Activated effector memory CD4-positive, alpha-beta T cell treated with anti-CD3 and anti-CD28 coated beads, Interleukin-2, amount 50 U/mL, for 16 hours (primary cell): ENCODE measurements at places on chromosomes 5 and 9.

DNA sequence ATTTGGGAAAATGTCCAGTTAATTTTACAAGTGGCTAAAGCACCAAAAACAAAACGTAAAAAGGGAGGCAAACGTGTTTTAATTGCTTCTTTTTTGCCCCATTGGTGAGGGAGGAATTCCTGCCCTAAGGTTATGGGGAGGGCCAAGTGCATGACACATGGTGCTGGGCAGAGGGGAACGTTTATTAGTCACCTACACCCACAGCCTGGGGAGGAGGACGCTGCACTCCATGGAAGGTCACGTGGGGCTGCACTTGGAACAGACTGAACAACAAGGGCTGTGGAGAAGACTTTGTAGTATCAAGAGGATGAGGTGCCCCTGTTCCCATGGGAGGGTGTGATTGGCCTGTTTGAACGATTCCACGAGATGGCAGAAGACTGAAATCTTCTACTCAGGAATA is 13.7 kb upstream of the ADAMTS16 start:
- DNase-seq, result no peak

DNA sequence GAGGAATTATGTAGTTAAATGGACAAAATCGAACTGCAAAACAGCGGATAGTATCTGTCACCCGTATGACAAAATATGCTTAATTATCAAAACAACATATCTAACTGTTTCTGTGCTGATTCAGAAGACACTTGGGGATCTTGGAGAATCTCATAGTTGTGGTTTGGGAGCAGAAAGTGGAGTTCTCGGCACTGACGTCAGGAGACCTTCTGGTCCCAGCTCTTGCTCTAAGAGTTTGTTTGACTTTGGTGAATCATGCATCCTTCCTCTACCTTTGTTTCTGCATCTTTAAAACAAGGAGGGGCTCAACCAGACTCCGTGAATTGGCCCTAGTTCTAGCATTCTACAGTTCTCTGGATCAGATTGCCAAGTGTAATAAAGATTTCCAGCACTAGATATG is 37.0 kb upstream of the TAF1L start:
- no peak for DNase-seq

DNA sequence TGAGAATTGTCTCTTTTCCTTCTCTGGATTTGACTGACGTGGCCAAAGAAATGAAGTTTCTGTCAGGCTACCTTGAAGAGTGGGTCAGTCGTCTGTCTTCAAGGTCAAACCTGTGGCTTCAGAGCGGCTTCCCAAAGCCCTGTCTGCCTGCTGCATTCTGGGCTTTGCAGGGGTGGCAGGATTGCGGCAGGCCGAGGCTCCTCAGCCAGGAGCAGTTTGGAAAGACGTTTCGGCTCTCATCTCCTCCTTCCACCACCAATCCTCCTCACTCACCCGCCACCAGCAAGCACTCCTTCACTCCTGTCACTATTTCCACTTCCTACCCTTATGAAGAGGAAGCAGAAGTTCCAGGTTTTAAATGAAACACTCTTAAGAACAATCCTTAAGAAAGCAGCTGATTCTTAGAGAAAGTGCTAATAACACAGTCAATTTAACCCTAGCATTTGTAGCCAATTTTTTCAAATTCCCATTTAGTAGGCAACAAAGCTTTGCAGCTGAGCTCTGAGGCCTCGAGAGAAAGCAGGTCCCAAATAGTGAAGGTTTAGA is 351.7 kb downstream of the ZNF608 start:
- no peak for DNase-seq

GRCh38 chr5:113179156-113179555 is 202.6 kb downstream of the DCP2 start:
- DNase-seq, result no peak

GRCh38 chr9:92747459-92748232 is 17.0 kb downstream of the BICD2 start:
- DNase-seq, result peak; percentile 53

DNA sequence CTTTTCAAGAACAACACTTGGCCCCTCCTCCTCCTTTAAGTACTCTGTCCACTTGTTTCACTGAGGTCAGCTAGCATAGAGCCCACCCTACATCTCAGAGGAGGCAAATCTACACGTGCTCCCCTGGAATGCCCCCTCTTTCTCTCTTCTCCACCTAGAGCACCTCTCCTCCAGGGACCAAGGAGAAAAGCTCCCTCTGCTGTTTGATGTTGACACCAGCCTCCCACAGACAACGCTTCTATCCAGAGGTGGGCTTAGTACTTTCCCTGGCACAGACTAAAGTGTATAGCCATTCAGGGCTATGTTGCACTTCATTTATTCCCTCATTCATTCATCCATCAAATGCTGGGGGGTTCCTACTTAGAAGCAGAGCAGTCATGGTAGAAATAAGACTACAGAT is 68.2 kb upstream of the TAF1L start:
- no peak for DNase-seq

- no peak for DNase-seq
Observed at GRCh38 chr5:38286002-38286401, 27.6 kb downstream of the EGFLAM start.

DNA sequence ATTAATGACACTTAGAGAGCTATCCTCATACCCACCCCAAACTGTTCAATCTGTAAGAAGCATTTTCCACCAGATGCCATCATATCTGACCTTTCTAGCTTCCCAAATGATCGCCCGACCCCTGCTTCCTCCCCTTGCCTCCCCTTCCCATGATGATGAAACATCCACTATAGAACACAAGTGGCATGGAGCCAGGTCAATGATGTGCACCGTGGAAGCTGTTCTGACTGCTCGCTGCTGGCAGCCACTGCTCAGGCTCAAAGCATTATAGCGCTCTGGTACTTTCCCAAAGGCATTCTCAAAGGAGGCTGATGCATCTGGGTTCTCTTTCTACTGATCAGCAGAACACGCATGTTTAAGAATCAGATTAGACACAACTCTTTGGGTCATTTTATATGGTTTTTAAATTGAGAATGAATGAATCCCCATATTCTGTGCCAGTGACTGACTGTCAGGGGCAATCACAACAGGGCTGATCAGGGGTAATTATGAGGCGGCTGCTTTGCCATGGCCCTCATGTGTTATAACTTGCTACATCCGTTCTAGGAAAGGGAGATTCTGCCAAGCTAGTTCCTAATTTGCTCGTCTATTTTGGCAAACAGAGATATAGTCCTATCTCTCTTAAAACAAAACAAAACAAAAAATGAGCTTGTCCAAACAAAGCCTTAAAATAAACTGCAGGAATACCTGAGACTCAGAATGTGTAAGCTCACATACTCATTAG is 343.7 kb downstream of the ENC1 start:
- DNase-seq, result no peak

- no peak for DNase-seq
Observed at GRCh38 chr5:179495906-179496455, 54.4 kb upstream of the RUFY1 start.

DNA sequence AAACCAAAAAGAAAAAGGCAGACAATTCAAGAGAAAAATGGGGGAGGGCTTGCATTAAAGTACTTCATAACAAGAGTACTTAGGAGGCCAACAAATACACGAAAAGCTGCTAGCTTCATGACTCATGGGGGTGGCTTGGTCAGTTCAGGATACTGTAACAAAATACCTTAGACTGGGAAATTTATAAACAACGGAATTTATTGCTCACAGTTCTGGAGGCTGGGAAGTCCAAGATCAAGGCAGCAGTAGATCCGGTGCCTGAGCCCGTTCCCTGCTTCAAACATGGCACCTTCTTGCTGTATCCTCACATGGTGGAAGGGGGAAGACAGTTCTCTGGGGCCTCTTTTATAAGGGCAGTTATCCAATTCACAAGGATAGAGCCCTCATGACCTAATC is 111.4 kb downstream of the C9orf50 start:
- DNase-seq, result no peak

GRCh38 chr5:168611165-168611564 is 32.0 kb upstream of the PANK3 start:
- DNase-seq, result no peak

GRCh38 chr5:126055348-126055729 is 367.9 kb upstream of the GRAMD2B start:
- no peak for DNase-seq

DNA sequence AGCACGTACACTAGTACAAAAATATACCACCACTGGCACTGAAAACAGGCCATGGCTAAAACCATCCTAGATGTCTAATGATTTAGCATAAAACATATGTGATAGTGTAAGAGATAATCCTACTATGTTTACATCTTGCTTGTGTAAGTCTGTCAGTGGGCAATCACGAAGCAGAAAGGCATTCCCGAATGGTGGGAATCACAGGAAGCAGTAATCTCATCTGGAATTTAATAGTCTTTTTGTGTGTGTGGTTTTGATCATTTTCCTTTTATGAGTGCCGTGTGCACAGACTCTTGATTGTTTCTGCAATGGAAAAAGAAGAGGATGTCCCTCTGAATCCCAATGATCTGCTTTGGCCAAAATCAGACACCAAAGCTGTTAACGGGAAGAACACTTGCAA is 200.5 kb downstream of the EBF1 start:
- no peak for DNase-seq

GRCh38 chr5:178192244-178192643 is 5.1 kb upstream of the GMCL2 start:
- DNase-seq, result no peak

GRCh38 chr5:155605920-155606319 is 592.4 kb downstream of the KIF4B start:
- DNase-seq, result no peak
